ENCODE measurements at places on chromosomes 7 and 10.
A peak's percentile ranks its signal among the peaks of the same experiment; 100 is the strongest.

DNA sequence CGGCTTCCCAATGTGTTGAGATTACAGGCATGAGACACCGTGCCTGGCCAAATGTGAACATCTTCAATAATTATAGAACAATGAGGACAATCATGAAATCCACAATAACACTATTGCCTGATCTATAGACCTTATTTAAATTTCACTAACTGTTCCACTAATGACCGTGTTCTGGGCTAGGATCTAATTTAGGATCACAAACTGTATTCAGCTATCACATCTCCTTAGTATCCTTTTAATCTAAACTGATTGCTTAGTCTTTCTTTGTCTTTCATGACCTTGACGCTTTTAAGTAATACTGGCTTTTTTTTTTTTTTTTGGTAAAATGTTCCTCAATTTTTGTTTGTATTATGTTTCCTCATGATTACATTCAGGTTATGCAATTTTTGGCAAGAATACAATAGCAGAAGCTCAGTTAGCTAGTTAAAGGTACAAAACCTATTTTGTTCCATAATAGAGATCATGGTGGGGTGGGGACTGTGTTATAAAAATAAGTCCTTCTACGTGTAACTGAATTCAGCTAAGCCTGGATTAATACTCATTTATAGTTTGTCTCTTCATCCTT lies 158.4 kb downstream of the AOAH start:
- DNase-seq: no peak

GRCh38 chr7:39099146-39099545 lies 121.4 kb downstream of the POU6F2 start:
- DNase-seq: no peak

- no peak for DNase-seq
Measured at GRCh38 chr10:79081353-79082034, 12.7 kb downstream of the ZMIZ1 start.

- no peak for DNase-seq
Measured at GRCh38 chr10:36092116-36092515, 450.0 kb upstream of the FZD8 start.

- no peak for DNase-seq
Measured at GRCh38 chr10:76906256-76906655, 731.4 kb downstream of the KCNMA1 start.

GRCh38 chr10:29830531-29831512 lies 196.1 kb upstream of the SVIL start:
- DNase-seq: no peak

GRCh38 chr7:138630059-138630610 lies 71.0 kb downstream of the SVOPL start:
- no peak for DNase-seq

GRCh38 chr7:29815181-29816105 lies 9.1 kb downstream of the WIPF3 start:
- no peak for DNase-seq

- DNase-seq: no peak
Measured at GRCh38 chr10:21214329-21214728, 311.2 kb downstream of the SKIDA1 start.

GRCh38 chr7:47254081-47254977 lies 327.6 kb downstream of the TNS3 start:
- DNase-seq: peak; percentile 15

DNA sequence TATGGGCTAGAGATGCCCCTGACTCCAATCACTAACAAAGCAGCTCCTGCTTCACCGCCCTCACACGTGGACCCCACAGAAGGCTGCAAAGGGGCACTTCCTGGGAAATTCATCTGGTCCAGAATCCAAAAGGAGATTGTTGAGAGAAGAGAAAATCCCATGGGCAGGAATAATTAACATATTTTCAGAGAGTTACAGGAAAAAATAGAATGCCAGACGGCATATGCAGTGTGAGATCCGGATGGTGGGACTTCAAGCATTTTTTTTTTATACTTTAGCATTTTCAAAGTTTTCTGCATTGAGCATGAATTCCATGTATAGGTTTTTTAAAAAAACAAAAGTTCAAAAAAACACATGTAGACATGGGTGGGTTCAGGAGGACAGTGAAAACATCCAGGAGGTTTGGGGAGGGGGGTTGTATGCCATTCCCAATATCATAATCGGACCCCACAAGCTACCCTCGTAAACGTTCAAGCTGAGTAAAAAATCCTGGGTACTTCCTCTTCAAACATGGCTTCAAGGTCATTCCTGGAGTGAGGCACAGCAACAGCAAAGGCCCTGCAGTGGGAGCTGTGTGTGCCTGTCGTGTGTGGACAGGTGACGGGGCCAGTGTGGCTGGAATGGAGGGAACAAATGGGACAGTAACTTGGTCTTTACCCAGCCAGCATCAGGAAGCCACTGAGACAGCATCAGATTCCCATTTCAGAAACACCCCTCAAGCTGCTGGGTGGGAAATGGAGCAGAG lies 128.1 kb downstream of the SLIT1 start:
- no peak for DNase-seq

- DNase-seq: no peak
Measured at GRCh38 chr7:156963472-156963871, 14.0 kb downstream of the NOM1 start.

- DNase-seq: no peak
Measured at GRCh38 chr7:103637726-103638125, 191.7 kb upstream of the SLC26A5 start.

GRCh38 chr7:44145969-44146911 lies 5.1 kb upstream of the MYL7 start:
- peak; percentile 29 for DNase-seq

- no peak for DNase-seq
Measured at GRCh38 chr7:25845464-25845863, 306.5 kb upstream of the NFE2L3 start.

GRCh38 chr7:47378728-47379395 lies 203.0 kb downstream of the TNS3 start:
- no peak for DNase-seq

- DNase-seq: no peak
Measured at GRCh38 chr10:88207121-88207546, 343.7 kb downstream of the PTEN start.

- no peak for DNase-seq
Measured at GRCh38 chr7:25860275-25861163, 291.5 kb upstream of the NFE2L3 start.
